ENCODE measurements at places on chromosomes 5 and 9.

DNA sequence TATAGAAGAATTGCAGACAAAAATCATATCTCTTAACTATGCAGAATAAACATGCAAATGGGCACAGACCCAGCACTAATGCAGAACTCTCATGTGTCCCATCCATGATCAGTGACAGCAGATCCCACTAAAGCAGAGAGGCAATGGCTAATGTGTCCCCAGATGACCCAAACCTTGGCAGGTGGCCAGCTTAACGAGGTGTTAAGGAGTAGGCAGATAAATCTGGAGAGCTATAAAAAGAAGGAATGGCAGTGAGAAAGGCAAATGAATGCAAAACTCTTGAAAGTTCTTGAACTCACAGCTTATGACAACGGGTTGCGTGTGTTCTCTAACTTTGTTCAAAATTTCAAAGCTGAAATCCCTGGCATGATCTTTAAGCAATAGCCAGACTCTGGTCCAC is 265.4 kb downstream of the RASEF start:
- DNase-seq = no peak

DNA sequence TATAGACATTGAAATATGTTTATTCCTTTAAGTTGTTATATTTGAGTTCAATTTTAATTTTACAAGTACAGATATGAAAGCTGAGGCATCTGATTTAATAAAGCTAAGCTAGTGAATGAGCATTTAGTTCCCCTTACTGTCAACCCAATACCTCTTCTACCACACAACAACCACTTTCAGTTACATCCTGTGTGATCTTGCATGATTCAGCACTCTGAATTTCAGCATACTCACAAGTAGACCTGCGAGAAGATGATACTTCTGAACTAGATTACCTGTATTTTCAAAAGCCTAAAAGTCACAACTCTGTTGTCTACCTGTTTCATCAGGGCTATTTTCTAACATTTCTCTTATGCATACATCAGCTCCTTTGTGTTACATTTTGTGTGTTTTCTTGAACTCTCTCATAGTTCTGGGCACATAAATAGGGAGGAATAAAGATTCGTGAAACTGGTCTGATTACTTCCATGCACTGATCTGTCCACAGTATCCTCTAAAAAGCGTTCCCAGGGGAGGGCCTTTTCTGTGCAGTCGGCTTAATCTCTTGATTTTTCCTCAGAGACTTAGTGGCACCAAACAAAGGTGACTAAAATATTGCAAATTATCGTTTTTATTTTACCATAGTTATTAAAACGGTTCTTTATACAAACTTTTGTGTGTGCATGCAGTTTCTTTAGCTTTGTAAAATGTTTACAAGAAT is 2025.5 kb upstream of the NUDT12 start:
- DNase-seq = no peak

DNA sequence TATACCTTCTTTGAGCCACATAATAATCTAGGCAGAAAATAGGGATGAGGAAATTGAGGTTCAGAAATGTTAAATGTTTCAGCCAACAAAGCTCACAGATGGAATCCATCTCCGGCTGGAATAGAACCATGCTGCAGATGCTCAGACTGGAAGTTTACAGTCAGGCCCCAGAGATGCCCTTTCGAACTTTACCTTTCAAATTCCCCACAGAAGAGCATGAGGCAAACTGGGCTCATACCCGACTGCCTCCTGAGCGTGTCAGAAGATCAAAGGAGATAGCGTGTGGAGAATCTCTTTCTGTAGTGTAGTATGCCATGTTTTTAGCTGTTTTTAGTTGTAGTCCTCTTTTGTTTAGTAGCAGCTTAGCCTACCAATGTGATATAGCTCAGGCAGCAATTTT is 72.0 kb upstream of the DAP start:
- no peak for DNase-seq

GRCh38 chr5:141680751-141681201 is 1.3 kb downstream of the ARAP3 start:
- DNase-seq = no peak

- DNase-seq = no peak
Observed at GRCh38 chr5:132814503-132815294, 1.6 kb downstream of the SOWAHA start.

- no peak for DNase-seq
Observed at GRCh38 chr5:124895236-124895635, 148.8 kb upstream of the ZNF608 start.

DNA sequence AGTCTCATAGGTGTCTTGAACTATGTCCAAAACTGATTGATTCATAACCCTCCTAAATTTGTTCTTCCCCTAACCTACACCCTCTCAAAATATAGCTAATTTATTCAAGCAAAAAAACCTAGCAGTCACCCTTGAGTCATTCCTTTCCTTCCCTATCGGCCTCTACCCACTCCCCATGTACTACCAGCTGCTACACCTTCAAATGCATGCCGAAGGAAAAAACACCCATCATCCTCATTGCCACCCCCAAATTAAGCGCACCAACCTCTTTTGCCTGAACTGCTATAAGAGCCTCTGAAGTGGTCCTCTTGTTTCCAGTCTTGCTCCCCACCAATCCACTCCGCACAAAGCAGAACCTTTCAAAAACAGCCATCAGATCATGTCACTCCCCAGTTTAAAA is 12.6 kb downstream of the LIFR start:
- no peak for DNase-seq

All from activated T-helper 9 cell treated with anti-CD3 and anti-CD28 coated beads, Interleukin-2, amount 50 U/mL, for 16 hours (primary cell).